ENCODE measurements at places on chromosomes 7 and 10.

DNA sequence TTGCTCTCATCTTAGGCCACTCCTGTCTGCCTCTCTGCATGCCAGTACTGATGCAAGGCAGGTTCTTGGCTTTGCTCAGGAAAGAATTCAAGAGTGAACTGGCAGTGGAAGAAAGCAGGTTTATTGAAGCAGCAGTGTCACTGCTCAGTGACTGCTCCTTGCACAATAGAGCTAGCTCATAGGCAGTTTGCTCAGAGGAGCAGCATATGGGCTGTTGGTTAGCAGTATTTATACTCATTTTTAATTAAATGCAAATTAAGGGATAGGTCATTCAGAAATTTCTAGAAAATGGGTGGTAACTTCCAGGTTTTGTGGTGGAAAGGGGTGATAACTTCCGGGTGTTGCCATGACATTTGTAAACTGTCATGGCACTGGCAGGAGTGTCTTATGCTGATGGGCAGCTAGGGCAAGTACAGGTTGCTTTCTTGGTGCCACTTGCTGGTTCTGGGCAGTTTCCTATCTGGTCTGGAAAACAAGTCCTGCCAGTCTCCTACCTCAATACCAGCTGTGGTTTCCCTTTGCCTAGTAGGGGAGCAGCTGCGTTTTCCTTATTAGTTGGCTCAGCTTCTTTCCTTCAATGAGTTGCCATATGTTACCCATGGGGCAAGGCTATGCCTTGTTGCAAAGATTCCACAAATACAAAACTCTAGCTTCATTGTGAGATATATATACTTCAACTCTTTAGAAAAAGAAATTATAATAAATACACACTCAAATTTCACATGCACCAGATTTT lies 64.8 kb upstream of the CALD1 start:
- no peak for DNase-seq

DNA sequence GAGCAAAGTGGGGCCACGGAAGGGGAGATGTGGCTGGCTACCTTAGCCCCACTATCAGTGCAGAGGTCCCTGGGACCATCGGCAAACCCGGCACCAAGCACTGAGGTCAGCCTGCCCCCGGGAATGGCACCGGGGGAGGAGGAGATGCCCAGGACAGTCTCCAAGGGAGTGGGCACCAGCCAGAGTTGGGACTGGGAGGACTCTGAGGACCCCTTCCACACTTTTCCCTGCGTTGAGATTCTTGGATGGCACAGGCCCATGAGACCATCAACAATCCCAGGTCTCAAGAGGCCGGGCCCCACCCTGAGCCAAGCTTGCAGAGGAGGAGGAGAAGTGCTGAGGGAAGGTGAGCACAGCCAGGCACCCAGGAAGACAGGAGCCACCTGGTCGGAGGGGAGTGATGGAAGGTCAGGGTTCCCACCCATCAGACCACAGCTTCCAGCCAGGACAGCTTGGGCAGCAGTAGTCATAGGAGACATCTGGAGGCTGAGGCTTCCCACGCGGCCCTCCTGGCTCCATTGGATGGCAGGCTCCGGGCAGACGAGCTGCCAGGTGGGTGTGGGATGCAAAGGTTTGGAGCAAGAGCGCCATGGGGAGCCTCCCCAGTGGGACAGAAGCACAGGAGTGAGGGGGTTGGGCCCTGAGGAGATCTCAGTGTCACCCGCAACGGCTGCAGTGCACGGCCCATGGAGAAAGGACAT lies 2.6 kb upstream of the OPN4 start:
- no peak for DNase-seq

- DNase-seq: no peak
Observed at GRCh38 chr7:51243631-51244030, 73.0 kb downstream of the COBL start.

GRCh38 chr7:158919686-158920085 lies 63.3 kb downstream of the DYNC2I1 start:
- DNase-seq: no peak

GRCh38 chr7:30649717-30650420 lies 32.4 kb downstream of the CRHR2 start:
- DNase-seq: no peak

- DNase-seq: no peak
Observed at GRCh38 chr10:95034401-95034800, 34.9 kb downstream of the CYP2C8 start.

DNA sequence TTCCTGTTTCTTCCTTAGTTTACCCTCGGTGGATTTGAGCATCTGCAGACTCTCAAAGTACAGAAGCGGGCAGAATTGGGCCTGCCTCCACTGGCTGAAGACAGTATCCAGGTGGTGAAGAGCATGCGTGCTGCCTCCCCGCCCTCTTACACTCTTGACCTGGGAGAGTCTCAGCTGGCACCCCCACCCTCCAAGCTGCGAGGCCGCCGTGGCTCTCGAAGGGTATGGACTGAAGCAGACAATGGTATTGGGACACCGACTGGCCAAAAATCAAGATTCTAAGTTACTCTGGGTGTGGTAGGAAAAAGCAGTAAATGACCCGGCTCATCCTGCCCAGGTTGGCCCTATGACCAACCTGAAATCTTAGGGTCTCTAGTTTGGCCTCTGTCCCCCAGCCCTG lies 22.2 kb downstream of the STRIP2 start:
- no peak for DNase-seq

Data from forelimb muscle (tissue), 1 donor.